Suppressor macrophage (primary cell): ENCODE measurements at places on chromosomes 12 and 14.
A peak's percentile ranks its signal among the peaks of the same experiment; 100 is the strongest.

DNA sequence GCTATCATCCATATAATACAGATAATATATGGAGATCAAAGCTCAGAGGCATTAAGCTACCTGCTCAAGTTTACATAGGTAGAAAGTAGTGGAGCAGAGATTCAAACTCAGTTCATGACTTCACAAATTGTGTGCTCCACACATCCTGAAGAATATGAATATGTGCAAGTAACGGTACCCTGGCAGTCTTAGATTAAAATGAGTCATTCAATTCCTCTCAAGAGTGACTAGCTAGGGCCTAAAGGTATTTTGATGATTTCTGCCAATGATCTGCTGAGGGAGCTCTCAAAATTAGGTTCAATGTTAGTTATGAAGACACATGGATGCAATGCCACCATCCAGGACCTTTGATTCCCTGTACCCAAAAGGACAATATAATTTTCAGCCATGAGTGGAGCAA, 58.9 kb downstream of the GRIP1 start:
- no peak for DNase-seq

DNA sequence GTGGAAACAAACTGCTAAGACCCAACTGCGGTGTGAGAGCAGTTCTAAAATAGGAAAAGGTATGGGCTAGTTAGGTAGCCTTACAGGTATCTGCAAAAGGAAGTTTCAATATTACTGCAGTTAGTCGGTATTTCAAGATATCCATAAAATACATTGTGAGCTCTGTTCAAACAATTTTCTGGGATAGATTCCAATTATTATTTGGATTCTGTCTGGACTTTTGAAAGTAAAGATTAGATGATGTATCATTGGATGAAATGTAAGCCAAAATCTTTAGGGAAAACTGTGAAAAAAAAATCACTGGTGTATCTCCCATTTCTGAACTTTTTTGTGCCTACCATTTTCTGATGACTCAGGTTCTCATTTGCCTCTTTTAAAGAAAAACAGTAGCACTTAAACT, 621.6 kb downstream of the CCER1 start:
- DNase-seq: no peak

DNA sequence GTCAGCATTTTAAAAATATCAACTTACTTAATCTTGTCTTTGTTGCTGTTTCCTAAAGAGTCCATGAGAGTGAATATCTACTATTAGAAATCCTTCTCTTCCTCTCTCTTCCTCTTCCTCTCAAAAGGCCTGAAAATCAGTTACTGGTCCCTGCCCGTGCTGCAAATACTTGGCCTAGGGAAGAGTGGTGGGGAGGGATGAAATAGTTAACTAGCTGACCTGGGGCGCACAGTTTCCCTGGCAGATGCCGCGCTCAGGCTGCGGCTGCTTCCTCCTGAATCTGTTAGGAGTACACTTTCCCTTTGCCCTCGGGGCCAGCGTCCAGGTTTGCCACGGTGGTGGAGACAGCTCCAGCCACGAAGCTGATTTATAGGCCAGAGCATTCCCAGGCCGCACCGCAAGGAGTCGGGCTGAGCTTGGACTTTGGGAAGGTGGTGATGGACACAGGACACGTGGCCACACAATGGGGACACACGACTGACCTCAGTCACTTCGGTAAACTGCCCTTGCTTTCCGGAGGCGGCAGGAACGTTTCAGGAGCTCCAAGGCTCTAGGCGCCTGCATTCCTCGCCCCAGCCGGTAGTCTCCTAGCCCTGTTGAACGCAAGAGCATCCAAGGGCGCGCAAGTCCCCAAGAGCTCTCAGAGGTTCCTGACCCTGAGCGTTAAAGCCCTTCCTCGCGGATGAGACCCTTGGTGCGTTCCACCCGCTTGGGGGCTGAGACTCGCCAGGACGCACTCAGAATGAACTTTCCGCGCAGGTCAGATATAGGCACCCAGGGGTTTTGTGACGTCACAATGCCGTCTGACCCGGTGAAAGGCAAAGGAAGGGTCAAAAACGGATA, 7.1 kb upstream of the ASCL1 start:
- no peak for DNase-seq

DNA sequence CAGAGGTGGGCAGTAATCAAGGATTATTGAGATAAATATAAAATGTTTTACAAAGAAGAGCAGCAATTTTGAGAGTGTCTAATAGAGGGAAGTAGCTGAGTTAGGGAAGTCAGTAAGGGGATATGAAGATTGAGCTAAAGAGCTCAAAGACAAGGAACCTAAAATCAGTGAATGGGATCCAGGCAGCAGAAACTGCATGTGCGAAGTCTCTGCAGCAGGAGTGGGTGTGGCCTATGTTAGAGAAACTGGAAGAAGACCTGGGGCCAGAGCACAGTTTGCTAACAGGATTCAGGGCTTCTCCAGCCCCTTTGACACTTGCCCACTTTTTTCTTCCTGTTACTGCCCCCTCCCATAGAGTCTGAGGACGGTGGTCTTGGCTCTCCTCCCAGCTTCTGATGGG, 36.3 kb upstream of the PLXNC1 start:
- peak; percentile 91 for DNase-seq

DNA sequence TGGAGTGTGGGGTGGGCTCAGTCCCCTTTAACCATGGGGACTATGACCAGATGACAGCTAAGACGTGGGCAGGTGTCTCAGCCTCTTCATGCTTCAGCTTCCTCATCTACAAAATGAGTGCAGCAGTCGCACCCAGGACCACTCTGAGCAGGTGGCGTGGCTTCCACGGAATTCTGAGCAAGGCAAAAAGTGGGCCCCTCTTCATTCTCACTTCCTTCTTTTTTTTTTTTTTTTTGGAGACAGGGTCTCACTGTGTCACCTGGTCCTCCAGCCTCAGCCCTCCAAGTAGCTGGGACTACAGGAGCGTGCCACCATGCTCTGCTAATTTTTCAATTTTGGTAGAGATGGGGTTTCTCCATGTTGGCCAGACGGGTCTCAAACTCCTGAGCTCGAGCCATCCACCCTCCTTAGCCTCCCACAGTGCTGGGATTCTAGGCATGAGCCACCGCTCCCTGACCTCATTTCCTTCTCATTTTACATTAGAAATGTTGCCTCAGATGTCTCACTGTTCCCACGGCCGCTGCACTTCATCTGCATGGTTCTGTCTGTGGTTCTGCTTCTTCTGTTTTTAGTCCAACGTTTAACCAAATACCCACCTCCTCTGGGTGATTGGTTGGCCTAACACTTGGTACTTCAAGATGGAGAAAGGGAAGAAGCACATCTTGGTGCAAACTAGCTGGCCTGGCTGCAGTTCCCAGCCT, 41.3 kb upstream of the BCL7A start:
- DNase-seq: peak; percentile 92

GRCh38 chr12:107397890-107398500, 287.6 kb upstream of the PWP1 start:
- DNase-seq: no peak

- DNase-seq: peak; percentile 94
Observed at GRCh38 chr12:11884706-11885105, 186.0 kb upstream of the BCL2L14 start.

- DNase-seq: no peak
Observed at GRCh38 chr14:43003845-43004244, 1397.2 kb downstream of the LRFN5 start.

GRCh38 chr14:58717211-58717610, 79.4 kb downstream of the DACT1 start:
- DNase-seq: no peak

DNA sequence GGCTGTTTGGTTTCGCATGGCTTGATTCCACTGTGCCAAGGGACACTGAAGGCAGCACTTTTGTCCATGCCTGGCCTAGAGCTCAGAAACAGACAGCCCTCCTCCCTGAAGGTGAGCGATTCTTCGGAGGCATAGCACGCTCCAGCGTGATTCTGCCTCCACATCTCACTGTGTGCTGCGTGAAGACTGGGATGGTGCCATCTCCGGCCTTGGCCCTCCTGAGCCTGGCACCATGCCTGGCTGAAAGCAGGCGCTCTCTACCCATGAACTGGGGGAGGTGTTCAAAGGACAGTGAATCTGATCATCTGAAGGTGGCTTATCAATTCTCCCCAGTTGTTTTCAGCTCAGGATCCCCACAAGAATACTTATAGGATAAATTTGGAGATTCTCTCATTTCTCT, 187.4 kb downstream of the TTC7B start:
- no peak for DNase-seq

GRCh38 chr12:53872367-53872766, 66.3 kb upstream of the HOXC13 start:
- DNase-seq: no peak

GRCh38 chr12:32344047-32344446, 55.3 kb upstream of the FGD4 start:
- DNase-seq: no peak

DNA sequence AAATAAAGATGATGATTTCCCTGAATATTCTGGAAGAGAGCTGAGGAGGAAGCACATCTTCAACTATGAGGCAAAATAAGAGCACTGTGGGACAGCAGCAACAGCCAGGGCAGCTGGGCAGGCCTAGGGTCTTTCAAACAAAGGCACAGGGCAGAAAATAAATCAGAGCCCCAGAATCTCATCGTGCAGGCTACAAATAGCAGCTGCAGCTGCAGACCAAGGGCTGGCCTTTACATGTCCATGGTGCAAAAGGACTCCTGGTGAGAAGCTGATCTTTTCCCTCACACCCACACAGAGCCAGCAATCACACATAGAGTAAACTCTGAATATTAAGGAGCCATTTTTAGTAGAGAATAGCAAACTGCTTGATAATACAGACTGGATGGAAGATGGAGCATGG, 13.6 kb upstream of the MYBPC1 start:
- no peak for DNase-seq

DNA sequence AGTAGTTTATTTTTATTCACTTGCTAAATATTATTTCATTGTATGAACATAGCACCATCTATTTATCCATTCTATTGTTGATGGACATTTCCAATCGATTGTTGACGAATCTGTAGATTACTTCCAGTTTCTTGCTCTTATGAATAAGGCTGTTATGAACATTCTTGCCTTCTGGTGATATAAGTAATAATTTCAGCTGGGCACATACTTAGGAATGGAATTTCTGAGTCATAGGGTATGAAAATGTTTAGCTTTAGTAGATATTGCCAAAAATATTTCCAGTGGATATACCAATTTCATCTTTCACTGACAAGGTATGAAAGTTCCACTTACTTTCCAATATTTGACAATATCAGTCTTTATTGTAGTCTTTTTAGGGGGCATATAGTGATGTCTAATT, 468.5 kb downstream of the ETNK1 start:
- no peak for DNase-seq

DNA sequence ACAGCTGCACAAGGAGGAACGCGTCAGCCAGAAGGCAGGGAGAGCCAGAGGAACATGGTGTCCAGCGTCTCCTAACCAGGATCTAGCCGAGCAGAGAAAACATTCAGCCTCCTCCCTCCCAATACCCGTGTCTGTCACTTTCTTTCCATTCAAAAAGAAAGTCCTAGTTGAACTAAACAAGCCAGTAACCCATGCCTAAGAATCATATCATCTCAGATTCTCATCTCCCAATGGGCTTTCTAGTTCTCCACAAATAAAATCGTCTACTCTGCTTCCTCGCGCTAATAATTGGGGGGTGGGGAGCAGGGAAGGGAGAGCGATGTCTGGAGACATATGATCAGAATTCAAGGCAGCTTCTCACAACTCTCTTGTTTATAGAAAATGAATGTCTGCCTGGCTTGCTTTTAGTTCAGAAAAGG, 7.4 kb downstream of the NKX2-1 start:
- no peak for DNase-seq

GRCh38 chr14:75254901-75255584, 23.6 kb upstream of the FOS start:
- no peak for DNase-seq

- no peak for DNase-seq
Observed at GRCh38 chr14:92398888-92399636, 76.1 kb downstream of the SLC24A4 start.

DNA sequence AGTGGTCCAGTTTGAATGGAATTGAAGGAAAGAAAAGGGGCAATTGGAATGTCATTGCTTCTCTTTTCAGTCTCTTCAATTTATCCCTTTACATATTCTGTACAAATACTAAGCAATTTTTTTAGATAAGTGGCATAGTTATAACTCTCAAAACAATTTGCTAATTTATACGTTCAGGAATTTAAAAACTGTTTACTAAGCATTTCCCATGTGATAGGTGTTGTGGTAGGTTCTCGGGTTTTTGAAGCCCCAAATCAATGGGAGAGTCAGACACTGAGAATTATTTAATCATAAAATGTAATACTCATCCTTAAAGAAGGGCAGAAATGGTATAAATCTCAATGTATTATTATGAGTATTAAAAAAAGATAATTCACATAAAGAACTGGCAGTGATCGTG, 197.1 kb downstream of the CNTN1 start:
- DNase-seq: no peak

- no peak for DNase-seq
Observed at GRCh38 chr14:91410771-91411536, 6.7 kb downstream of the CCDC88C start.

GRCh38 chr14:35669782-35670181, 135.8 kb downstream of the INSM2 start:
- DNase-seq: no peak

- peak; percentile 83 for DNase-seq
Observed at GRCh38 chr12:69102856-69103255, 136.5 kb upstream of the CPSF6 start.

- DNase-seq: no peak
Observed at GRCh38 chr14:76293923-76294322, 82.0 kb upstream of the ESRRB start.

- DNase-seq: no peak
Observed at GRCh38 chr12:119089380-119090013, 89.2 kb upstream of the HSPB8 start.

GRCh38 chr12:45601888-45602287, 127.6 kb upstream of the ARID2 start:
- no peak for DNase-seq

GRCh38 chr12:84355561-84355960, 557.0 kb downstream of the SLC6A15 start:
- DNase-seq: no peak

DNA sequence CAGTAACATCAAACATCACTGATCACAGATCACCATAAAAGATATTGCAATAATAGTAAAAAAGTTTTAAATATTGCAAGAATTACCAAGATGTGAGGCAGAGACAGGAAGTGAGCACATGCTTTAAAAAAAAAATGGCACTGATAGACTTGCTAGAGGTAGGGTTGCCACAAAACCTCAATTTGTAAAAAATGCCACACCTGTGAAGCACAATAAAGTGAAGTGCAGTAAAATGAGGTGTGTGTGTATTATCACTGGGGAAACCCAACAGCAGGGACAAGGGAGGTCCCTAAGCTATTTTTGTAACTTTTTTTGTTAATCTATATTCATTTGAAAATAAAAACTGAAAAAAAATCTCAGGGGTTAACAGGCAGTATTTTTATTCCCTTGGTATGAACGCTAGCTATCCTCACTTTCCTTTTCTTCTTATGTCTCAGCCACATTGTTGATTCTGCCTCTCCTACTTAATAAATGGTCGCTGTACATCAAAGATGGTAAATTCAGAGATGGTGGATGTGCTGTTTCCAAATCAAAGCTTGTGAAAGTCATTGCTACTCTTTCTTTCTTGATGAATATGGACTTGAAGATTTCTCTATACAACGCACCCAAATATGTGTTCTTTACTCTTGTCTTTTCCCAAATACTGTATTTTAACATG, 14.0 kb upstream of the KLRD1 start:
- DNase-seq: no peak

GRCh38 chr12:40262657-40263056, 37.9 kb downstream of the LRRK2 start:
- no peak for DNase-seq

- no peak for DNase-seq
Observed at GRCh38 chr12:107571492-107571891, 114.1 kb upstream of the PWP1 start.

- peak; percentile 12 for DNase-seq
Observed at GRCh38 chr14:26598081-26598671, 343 bp upstream of the NOVA1 start.

GRCh38 chr14:65637780-65638179, 225.2 kb downstream of the FUT8 start:
- no peak for DNase-seq
